ENCODE measurements at places on chromosomes 16 and 17.

- DNase-seq, result no peak
These were observed 529.1 kb downstream of the HS3ST4 start for GRCh38 chr16:26220894-26221293.

DNA sequence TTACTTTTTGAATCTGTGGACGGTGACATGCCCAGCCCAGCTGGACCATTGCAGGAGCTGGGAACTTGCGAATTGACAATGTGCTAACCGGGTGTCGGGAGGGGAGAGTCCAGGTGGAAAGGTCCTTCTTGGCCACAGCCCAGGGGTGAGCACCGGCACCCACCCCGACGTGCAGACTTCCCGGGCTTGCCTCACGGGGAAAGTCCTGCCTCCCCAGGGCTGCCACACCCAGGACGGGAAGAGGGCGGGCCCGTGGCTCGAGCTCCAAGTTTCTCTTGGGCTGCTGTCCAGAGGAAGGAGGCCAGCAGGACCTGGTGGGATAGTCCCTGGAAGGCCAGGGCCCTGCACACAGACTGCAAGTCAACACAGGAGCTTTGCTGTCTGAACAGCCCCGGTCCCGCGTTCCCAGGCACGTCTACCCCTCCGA, 17.7 kb downstream of the CARD14 start:
- no peak for DNase-seq

DNA sequence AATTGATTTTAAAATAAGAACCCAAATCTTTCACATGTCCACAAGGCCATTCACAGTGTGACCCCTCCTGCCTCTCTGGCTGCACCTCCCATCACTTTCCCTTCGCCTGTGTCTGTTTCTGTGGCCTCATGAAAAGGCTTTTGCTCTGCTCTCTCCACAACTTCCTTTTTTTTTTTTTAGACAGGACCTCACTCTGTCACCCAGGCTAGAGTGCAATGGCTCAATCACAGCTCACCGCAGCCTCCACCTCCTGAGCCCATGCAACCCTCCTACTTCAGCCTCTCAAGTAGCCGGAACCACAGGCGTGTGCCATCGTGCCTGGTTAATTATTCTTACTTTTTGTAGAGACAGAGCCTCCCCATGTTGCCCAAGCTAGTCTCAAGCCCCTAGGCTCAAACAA, 197.1 kb downstream of the ABCC12 start:
- DNase-seq, result no peak

DNA sequence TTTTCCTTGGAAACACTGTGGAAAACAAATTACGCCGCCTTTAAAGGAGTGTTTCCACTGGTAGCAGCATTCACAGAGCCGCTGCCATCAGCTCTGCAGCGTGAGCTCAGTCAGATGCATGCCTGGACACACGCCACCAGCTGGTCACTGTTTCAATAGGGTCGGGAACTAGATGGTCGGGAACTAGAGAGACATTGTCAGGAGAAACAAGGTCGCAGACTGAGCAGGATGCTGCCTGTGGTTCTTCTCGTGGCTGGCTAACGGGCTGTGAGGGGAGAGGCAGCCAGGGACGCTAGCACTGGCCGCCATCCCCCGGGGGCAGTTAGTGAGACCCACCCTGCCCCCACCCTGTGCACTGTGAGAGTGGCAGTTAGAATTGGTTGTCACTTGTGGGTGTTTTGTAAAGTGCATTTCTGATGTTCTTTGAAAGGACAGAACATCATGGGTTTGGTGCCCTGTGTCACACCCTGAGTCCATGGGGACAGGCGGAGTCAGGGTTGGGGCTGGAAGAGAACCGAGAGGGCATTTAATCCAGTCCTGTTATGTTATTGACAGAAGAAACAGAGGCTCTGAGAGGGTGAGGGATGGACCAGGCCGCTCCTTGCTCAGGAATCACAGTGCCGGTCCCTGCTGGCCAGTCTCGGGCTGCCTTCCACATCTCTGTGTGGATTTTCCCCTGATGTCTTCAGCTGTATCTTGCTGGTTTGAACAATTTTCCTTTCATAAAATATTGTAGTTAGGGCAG, 86.3 kb downstream of the SPECC1 start:
- no peak for DNase-seq

DNA sequence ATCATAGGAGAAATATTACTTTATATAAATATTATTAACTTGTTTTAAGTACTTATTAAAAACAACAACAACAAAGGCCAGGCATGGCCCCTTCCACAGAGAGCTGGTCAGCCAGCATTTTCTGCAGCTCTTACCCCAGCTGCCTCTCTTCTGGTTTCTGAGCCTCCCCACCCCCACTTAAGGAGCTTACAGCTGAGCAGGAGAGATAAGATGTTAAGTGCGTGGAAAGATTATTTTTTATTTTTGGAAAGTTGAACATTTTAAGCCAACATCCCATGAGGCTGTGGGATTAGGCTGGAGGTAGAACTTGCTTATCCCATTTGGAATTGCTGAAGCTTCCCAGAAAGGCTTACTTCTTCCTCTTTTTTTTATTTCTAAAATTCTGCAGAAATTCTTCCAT, 401.2 kb downstream of the SEC14L1 start:
- DNase-seq, result no peak

- no peak for DNase-seq
These were observed 6.4 kb downstream of the CACNG5 start for GRCh38 chr17:66841328-66841727.

All from hematopoietic multipotent progenitor cell (in vitro differentiated cells).